Non-pigmented ciliary epithelial cell (primary cell): ENCODE measurements at places on chromosomes 2 and 18.
A peak's percentile ranks its signal among the peaks of the same experiment; 100 is the strongest.

DNA sequence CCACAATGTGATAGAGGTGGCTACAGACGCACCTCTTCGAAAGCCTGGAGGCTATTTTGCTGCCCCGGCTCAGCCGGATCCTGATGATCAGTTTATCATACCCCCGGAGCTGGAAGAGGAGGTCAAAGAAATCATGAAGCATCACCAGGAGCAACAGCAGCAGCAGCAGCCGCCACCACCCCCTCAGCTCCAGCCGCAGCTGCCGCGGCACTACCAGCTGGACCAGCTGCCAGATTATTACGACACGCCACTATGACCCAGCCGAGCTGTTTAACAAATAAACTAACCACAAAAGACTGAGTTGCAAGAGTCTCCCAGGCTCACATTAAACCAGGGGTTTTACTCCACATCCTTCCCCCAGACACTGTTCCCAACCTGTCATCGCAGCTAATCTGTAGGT lies 263.8 kb downstream of the PHLPP1 start:
- peak; percentile 47 for DNase-seq

GRCh38 chr18:4631239-4631638 lies 176.1 kb upstream of the DLGAP1 start:
- DNase-seq, result no peak

GRCh38 chr2:74530239-74531187 lies 780 bp downstream of the HTRA2 start:
- no peak for DNase-seq

DNA sequence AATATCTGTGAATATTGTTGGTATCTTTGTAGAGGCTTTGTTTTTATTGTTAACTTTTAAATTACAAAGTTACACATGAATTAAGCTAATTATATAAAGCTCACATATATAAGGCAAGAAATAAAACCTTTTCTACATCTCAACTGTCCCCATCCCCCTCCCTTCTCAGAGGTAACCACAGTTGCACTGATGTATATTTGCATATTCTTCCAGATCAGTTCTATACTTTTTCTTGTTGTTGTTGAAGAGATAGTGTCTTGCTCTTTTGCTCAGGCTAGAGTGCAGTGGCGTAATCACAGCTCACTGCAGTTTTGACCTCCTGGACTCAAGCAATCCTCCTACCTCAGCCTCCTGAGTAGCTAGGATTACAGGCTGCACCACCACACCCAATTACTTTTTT lies 36.0 kb upstream of the CDC42EP3 start:
- DNase-seq, result no peak

DNA sequence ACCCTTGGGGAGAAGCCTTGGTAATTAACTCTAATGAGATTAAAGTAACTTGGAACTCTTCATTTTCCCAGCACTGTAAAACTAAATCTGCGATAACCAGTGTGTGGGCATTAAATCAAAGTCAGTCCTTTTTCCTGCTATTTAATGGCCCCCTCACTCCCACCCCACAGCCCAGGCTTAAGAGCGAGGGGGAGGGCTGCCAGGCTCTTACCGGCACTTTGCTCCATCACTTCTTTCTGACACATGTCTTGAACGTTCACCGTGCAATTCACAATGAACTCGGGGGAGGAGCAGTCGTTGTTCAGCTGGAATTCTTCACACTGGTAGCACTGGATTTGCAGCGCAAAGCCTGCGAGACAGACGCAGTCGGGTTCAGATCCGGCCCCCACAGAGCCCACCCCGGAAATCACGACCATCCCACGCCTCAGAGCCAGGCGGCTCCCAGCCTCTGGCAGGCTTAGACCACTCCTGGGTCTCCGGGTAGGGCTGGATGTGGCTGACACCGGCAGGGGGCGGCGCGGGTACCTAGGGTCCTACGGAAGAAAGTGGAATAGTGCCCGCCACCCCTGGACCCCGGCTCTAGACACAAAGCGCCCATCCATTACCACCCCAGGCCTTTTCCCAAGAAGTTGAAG lies 1.7 kb downstream of the LYPD1 start:
- DNase-seq, result no peak

GRCh38 chr2:78077633-78078032 lies 555.5 kb upstream of the LRRTM4 start:
- DNase-seq, result no peak

DNA sequence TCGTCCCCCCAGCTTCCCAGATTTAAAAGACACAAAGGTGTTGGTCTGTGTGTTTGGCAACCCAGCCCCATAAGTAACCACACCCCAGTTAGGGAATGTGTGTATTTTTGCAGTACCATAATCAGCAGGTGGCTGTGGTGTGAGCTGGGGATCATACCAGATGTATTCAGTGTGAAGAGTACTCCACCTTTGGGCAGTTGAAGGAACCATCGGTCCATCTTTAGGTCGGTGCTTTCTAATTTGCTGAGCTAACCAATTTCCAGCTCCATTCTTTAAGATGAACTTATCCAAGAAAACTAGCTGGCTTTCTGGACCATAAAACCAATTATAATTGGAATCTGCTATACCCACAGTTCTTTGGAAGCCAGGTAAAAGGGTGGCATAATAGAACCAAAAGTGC lies 3.2 kb downstream of the DSEL start:
- no peak for DNase-seq

DNA sequence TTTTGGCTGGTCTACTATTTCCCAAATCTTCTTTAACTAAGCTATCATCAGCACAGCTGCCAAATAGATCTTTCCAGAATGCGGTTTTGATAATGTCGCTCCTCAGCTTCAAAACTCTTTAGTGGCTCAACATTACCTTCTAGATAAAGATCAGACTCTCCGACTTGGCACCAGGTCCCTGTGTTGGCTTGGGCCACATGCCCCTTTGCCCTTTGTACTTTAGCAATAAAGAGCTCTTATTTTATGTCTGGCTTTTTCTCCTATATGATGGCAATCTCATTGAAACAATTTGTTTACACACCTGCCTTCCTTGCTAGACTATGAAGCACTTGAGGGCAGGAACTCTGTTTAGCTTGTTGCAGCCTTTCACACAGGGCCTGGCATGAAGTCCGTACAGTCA lies 128.9 kb upstream of the GATA6 start:
- no peak for DNase-seq

- no peak for DNase-seq
These were observed 57.6 kb downstream of the SLC4A3 start for GRCh38 chr2:219684721-219685689.

GRCh38 chr2:62801814-62802523 lies 96.5 kb downstream of the EHBP1 start:
- no peak for DNase-seq

- no peak for DNase-seq
These were observed 75.5 kb downstream of the TRABD2A start for GRCh38 chr2:84805250-84805958.

GRCh38 chr2:55314985-55315384 lies 46.0 kb upstream of the MTIF2 start:
- DNase-seq, result no peak

DNA sequence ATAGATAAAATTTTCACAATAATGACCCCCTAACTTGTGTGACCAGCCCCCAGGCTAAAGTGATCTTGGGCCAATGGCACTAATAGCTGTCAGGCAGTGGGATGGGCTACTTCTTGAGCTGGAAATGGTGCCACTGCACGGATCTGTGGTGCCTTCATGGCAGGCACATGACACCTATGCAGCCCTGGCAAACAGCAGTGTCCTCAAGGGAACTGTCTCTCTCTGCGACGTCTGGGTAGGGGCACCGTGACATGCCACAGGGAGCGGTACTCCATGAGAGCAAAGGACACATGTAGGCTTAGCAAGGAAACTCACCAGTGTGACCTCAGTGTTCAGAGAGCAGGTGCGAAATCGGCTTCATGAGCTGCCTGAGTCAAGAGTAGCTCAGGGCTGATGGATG lies 161.7 kb upstream of the TWIST2 start:
- DNase-seq, result no peak

- no peak for DNase-seq
These were observed 425.3 kb downstream of the THSD7B start for GRCh38 chr2:137190411-137191195.

- no peak for DNase-seq
These were observed 121.8 kb downstream of the SETBP1 start for GRCh38 chr18:44802508-44802907.

DNA sequence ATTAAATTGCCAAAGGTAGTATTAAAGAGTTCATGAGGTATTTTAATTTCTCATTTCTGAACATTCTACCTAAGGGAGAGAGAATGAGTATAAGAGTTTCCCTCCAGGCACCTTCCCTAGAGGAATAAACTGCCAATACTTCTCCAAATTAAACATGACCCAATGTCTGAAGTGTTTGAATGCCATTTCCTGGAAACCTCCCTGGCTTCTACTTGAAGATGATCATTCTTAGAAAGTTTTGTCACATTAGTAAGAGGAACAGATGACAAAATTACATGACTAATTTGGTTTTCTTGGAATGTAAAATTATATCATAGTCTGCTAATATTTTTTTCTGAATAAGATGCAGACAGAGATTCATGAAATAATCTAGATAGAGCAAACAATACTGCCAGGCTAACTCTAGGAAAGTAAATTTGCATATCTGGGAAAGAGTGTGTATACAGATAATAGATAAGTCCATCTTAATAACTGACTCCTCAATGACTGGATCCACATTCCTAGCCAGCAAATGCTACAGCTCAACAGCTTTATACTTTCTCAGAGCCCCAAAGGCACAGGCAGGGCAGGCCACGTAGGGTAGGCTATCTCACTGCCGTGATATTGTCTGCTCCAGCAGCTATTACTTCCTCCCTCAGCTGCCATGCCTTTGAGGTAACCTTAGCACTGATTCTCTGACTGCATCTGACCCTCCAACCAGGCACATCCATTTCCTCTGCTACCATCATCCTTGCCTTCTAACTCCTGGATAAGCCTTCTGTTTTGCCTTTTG lies 630.8 kb upstream of the PIK3C3 start:
- no peak for DNase-seq
